ENCODE measurements at places on chromosomes 1 and 21. TPM values are rescaled to one million over a fixed set of nuclear protein-coding genes. Genes with fewer than 3 reads are reported as not detected.

Gene PGLYRP4
- polyA plus RNA-seq, result 0.08 TPM

Gene YOD1
- polyA plus RNA-seq, result 0.76 TPM

Gene OVAAL
- polyA plus RNA-seq, result not detected

Gene TEKT2
- polyA plus RNA-seq, result not detected

Gene KCNJ15
- not detected for polyA plus RNA-seq

Gene ZMYM4
- polyA plus RNA-seq, result 21.6 TPM

Gene BRDT
- polyA plus RNA-seq, result not detected

Gene LCE3D
- not detected for polyA plus RNA-seq

Gene NCF2
- polyA plus RNA-seq, result 2.8 TPM

Gene LBR
- 127 TPM for polyA plus RNA-seq

Gene PEX11B
- polyA plus RNA-seq, result 71.8 TPM

Gene HORMAD1
- not detected for polyA plus RNA-seq

Gene SNRPE
- polyA plus RNA-seq, result 288 TPM

Gene ATP8B2
- polyA plus RNA-seq, result 127 TPM

Gene CYP2J2
- polyA plus RNA-seq, result not detected

Gene TMEM61
- polyA plus RNA-seq, result not detected

Gene H6PD
- polyA plus RNA-seq, result 8.9 TPM

Gene TDRD5
- polyA plus RNA-seq, result not detected

Gene CELSR2
- polyA plus RNA-seq, result 0.02 TPM

Gene CCDC17
- 0.23 TPM for polyA plus RNA-seq

Gene CHIA
- not detected for polyA plus RNA-seq

Gene TMEM234
- polyA plus RNA-seq, result 6.2 TPM

Gene PTPRU
- polyA plus RNA-seq, result not detected

Gene TSEN15
- 46.6 TPM for polyA plus RNA-seq

Gene FBXO44
- 9.5 TPM for polyA plus RNA-seq

Gene CSF3R
- not detected for polyA plus RNA-seq

Gene ATAD3C
- polyA plus RNA-seq, result 0.65 TPM

Gene SLC16A4
- polyA plus RNA-seq, result 0.73 TPM

Gene LIN28A
- not detected for polyA plus RNA-seq

Gene CD1D
- not detected for polyA plus RNA-seq

Gene SPRR2G
- not detected for polyA plus RNA-seq

Gene LYPD8
- not detected for polyA plus RNA-seq

Gene SMYD3
- polyA plus RNA-seq, result 17.7 TPM

Gene NECTIN4
- polyA plus RNA-seq, result not detected

Gene TMEM240
- not detected for polyA plus RNA-seq

Gene CADM3
- polyA plus RNA-seq, result not detected

Gene CASZ1
- polyA plus RNA-seq, result 0.57 TPM

Gene FBXO2
- 3.9 TPM for polyA plus RNA-seq

Gene ATP1A2
- polyA plus RNA-seq, result not detected

Gene KIF21B
- 3.5 TPM for polyA plus RNA-seq

Gene CYP4A22
- not detected for polyA plus RNA-seq

Gene CELA3A
- not detected for polyA plus RNA-seq

Measured in CD4-positive, CD25-positive, alpha-beta regulatory T cell (primary cell).